Stimulated activated CD4-positive, alpha-beta T cell treated with anti-CD3 and anti-CD28 coated beads, Interleukin-15, amount 100 ng/mL, for 48 hours (primary cell): ENCODE measurements at places on chromosomes 2 and 18.
A peak's percentile ranks its signal among the peaks of the same experiment; 100 is the strongest.

DNA sequence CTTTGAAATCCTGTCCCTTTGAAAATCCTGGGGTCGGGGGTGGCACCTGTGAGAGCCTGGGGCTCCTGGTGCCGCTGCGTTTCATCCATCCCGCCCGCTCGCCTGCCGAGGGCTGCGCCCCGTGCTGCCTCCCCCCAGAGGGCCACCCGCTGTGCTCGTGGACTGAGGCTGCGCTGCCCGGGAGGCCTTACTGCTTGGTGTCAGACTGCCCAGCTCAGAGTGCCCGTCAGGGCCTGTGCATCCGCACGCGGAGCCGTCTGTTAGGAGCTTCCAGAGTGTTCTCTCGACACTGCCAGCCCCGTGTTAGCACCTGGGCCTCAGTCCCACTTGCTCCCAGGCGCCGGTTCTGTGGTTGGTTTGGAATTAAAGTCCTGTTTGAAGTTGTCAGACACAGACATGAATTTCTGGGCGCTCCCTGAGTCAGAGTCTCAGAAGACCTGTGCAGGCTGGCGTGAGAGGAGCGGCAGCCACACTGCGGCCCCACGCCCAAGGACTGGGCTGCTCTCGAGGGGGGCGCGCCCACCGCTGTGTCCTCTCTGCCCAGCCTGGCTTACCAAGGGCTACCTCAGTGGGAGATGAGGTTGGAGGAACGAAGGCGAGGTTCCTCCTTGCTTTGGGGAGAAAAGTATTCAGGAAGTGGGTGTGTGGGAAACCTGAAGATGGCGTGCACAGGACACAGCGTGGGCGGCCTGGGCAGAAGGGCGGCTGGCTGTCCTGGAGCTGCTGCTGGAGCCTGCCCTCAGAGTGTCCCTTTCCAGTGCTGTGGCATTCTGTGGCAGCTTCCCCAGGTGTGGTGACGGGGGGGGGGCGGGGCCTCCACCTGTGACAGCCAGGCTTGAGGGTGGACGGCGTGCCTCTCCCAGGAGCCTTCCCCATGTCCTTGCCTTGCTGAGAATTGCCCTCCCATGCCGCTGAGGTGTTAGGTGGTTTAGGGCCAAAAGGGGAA, 14.1 kb downstream of the DTYMK start:
- no peak for DNase-seq

DNA sequence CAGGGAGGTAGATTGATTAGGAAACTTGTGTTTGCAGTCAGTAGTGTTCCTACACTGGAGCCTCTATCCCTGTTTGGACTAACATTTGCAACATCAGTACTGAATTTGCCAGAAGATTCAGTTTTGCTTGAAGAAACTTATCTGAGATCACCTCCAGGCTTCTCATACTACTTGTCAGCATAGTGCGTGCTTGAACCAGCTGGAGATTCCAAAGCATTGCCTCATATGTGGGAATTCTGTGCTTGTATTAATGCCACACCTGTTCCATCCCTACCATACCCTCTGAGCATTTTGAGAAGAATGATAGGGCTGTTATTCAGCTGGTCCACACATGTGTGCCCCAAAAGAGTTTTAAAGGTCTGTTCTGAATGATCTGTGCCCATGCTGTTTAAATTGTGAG, 148.7 kb downstream of the RAPGEF4 start:
- no peak for DNase-seq

DNA sequence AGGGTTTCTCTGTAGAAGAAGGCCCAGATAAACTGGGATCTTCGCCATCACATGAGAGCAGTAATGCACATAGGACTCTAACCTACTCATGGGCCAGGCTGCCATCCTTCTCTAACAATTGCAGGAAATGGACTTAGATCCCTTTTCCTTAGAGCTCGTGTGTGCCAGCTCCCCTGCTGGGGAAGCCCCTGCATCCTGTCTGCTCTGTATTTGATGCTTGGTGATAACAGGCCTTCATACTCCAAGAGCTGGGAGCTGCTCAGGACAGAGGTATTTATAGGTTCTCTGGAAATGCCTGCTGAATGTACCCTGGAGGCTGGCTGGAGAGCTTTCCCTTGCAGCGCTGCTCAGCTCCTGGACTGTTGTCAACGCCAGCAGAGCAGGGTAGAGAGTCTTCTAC, 249.6 kb downstream of the MTX2 start:
- no peak for DNase-seq

- DNase-seq: peak; percentile 66
Observed at GRCh38 chr2:232321156-232321816, 57.3 kb upstream of the ALPP start.

DNA sequence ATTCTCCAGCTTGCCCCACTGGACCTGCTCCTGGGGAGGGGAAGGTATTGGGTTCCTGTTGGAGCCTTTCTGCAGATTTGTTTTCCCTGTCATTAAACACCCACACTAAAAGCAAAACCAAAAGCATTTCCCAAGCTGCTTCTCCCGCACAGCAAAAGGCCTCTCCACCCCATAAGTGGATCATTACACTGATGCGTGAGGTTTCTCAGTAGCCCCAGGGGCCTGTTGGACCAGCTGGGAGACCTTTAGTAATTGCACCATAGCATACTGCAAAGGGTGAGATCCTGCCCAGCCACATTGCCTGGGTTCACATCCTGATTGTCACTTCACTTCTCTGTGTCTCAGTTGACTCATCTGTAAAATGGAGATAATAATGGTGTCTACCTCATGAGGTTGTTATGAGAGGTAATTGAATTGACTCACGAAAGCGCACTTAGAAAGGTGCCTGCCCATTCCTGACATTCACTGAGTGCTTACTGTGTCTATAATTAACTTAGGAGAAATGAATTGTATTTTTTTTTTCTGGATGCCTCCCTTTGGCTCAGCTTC, 43.9 kb downstream of the TOGARAM2 start:
- no peak for DNase-seq

DNA sequence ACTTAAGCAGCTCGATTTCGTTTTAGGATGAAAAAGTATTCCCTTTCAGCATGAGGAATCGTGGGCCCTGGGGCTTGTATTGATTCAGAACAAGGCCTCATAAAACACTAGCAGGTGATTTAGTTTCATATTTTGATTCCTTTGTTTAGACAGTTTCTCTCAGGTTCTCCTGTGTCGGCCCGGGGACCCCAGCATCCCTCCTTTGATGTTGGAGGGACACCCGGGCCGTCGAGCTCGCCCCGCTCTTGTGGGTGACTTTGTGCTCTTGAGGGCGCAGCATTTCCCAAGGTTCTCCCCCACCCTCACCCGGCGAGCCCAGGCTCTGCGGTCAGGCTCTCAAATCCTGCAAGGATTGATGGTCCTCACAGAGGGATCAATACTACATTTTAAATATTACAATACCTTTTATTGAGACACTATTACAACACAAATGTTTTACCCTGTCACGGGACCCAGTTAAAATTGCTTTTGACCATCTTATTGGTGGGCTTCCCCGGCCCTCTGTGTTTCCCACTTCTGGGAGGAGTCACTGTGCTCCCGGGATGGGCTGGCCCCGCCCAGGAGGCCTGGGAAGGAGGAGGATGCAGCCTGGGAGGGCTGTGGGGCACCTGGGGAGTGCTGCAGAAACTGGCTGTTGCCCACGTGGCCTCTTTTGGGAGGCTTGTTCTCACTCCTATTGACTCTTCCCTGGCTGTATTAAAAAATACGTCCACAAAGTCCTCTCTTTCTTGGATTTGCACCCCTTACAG, 222.6 kb downstream of the INSIG2 start:
- no peak for DNase-seq

DNA sequence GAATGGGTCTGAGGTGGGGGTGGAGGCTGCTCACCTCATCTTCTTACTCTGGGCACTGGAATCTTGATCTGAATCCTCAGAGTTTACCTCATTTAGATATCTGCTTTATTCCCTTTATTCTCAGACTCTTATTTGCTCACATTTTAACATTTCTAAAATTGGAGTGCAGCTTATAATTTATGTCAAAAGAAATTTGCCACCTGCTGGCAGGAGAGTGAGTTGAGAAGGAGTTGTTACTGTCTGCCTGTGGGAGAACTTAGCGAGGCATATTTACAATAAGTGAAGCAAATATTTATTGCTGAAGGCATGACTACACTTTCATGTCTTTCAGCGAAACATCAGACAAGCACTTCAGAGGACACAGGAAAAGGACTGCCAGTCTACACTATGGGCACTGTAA, 16.4 kb upstream of the KIAA2012 start:
- DNase-seq: no peak

DNA sequence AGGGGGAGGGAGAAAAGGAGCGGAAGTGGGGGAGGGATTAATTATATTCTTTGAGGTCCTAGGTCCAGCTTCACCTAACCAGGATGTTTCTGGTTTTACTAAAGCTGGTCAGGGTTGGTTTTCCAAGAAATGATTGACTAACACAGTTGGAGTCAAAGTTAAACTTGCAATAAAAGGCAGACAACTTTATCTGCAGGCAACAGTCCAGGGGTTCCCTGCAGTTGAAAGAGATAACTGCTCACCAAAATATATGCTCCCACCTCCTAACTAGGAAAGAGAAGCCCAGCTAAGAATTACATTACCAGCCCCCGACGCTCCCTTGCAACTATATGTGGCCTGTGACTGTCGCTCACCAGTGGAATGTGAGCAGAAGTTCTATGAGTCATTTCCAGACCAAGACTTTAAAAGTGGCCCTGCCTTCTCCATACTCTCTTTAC, 140.0 kb upstream of the PKDCC start:
- DNase-seq: no peak

DNA sequence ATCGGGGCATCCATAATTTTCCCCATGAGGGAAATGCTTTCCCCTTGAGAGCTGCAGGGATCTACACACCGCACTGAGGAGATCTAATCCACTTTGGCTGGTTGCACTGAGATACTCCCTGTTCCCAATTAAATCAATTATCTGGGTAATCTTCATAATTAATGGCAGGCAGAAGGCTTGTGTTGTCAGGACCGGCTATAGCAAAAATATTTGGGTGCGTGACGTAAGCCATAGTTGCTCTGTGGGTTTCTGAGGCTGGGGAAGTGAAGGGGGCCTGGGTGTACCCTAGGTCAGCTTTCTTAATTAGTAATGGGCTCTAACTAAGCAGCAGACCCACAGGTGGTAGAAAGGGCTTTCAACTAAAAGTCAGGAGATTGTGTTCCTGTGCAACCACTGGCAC, 62.8 kb upstream of the UPP2 start:
- DNase-seq: no peak
